ENCODE measurements at places on chromosomes 2 and 18.

DNA sequence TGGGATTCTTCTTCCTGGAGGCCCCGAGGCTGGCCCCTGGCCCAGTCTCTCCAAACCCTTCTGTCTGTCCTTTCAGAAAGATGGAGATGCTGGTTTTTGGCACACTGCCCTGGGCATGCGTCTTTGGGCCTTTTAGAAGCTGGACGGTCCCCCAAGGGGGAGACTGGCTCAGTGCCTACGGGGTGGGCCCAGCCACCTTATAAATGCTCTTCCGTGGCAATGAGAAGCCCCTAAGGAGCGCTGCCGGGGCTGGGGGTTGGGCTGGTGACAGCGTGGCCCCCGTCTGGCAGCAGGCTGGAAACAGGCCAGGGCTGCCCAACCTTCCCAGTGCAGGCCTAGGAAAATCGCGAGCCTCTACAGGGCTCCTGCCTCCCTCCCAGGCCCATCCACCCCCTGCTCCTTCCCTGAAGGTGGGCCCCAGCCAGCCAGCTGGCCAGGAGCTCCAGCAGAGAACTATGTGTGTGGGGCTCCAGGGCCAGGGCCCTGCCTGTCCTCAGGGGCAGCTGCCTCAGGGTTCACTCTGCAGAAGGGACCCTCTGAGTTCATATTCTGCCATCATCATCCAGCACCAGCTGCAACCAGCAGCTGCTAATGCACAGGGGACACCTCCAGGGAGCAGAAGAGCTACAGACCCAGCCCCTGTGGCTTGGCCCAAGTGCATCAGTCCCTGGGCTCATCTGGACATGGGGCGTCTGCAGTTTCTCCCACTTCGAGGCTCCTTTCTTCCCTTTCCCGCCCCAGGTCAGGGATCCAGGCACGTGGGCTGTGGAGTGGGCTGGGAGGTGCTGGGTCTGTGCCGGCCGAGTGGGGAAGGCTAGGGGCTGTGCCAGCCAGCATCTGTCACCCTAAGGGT, 107.6 kb upstream of the OTOS start:
- DNase-seq, result no peak

DNA sequence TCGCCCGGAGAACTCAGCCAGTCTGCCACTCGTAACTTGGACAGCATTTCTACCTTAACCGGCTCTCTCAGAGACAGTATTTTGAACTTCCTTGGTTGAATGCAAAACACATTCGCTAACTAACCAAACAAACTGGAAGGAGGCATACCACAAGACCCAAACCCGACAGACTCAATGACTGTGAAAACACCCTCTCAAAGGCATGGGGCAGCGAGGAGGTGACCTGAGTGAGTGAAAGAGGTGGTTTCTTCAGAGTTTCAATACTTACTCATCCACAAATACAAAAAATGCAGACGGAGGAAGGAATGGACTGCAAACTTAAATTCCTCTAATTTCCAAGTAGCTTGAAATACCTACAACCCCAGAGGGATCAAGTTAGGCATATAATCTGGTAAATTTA, 132.9 kb downstream of the GAREM1 start:
- no peak for DNase-seq

DNA sequence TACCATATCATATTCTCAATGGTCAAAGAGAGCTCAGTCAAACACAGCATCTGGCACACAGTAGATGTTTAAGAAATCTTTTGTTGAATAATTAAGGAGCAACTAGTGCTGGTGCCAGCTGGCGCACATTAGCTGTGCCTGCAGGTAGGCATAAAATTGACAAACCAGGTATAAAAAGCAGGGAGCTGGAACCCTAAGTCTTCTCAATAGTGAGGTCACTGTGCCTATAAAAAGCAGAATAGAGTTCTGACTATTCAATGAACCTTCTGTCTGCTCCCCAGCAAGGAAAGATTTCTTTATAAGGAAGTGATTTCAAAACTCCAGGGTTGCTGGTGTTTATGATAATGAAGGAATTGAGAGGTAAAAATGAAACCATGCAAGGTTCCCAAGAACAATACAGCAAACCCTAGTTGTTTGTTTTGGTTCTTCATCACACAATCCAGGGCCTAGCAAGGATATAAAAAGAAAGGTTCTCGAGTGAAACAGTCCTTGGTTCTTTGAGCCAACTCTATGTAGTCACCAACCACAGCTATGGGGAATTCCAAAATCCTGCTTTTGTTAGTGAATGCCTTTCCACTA, 76.1 kb downstream of the THADA start:
- DNase-seq, result no peak

GRCh38 chr2:27270670-27271069, 4.6 kb upstream of the DNAJC5G start:
- DNase-seq, result no peak

GRCh38 chr2:152506843-152507242, 171.9 kb downstream of the FMNL2 start:
- no peak for DNase-seq

DNA sequence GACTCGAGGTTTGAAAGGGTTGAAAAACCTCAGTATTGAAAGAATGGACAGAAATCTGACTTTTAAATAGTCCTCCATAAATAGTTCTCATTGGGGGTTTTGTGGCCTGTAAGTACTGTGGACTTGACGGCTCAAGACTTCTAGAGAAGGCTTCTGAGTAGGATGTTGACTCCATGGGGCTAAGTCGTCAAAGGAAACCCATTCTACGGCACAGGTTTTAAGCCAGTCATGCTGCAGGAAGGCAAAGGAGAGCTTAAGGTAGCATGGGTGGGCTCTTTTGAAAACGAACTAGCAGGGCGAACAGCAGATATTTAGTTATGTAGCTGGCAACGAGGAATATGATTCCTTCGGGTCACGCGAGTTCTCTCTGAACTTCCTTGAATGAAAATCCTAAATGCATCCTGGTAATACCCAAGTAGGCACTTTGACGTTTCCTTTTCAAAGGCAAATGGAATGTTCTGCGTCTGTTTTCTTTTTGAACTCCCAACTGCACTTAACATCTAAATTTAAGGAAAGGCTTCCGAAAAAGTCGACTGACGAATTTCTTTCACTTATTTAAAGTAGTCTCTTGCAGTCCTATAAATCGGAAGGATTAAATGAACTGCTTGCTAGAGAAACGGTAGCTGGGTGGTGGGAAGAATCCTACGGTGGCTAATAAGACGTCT, 1.1 kb upstream of the NEDD4L start:
- no peak for DNase-seq

DNA sequence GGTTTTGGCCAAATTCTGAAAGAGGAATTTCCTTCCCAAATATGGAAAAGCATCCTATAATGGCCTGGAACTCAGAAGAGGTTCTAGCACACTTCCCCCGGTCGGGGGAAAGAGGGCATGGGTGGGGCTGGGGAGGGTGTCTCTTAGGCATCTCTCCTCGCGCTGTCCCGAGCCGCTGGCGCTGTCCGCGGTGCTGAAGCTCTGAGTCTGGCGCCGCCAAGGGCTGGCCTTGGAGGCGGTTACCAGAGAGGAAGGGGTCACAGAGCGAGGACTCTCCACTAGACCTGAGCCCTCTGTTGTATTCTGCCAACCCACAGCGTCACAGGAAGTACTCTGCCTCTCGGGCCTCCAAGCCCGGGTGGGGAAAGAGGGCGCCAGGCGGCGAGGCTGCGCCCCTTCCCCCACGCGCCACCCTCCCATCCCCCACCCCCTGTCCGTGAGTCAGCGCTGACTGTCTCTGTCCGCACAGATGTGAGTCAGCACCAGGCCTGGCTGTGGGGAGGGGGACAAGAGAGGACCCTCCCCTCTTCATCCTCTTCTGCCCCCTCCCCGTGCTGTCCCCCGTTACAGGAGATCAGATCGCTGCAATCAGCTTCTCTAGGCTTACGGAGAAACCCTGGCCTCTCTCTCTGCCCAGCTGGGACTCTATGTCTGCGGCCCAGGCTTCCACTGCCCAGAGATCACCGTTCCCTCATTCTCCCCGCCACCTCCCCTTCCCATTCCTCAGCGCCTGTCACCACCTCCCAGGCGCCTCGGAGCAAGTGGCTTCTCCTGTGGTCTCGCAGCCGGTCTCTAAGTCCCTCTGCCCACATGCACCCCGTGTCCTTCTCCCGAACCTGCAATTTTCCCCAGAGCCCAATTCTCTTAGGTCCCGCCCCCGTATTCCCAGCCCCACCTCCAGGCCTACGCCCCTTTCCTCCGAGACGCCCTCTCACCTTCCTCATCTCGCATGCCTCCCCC, 779 bp downstream of the PTPRN start:
- DNase-seq, result peak; percentile 18

- DNase-seq, result no peak
Measured at GRCh38 chr2:12240206-12240605, 476.5 kb upstream of the TRIB2 start.

- no peak for DNase-seq
Measured at GRCh38 chr2:6921321-6921922, 4.2 kb downstream of the RNF144A start.

- DNase-seq, result no peak
Measured at GRCh38 chr2:3464401-3465005, 54.8 kb downstream of the ADI1 start.

DNA sequence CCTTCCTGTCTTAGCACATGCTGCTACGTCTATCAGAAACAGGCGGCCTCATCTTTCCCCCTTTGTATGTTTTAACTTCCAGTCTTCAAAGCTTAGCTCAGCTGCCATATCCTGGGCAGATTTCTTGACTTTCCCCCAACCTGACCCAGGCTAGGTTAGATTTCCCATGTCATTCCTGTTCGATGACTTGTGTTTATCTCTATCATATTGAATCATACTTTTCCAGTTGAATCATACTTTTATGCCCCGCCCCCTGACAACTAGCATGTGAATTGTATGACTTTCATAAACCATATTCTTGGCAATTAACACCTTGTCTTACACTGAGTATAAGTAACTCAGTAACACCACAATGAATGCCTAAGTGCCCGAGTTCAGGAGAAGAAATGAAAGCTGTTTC, 128.3 kb downstream of the CYRIA start:
- DNase-seq, result no peak

DNA sequence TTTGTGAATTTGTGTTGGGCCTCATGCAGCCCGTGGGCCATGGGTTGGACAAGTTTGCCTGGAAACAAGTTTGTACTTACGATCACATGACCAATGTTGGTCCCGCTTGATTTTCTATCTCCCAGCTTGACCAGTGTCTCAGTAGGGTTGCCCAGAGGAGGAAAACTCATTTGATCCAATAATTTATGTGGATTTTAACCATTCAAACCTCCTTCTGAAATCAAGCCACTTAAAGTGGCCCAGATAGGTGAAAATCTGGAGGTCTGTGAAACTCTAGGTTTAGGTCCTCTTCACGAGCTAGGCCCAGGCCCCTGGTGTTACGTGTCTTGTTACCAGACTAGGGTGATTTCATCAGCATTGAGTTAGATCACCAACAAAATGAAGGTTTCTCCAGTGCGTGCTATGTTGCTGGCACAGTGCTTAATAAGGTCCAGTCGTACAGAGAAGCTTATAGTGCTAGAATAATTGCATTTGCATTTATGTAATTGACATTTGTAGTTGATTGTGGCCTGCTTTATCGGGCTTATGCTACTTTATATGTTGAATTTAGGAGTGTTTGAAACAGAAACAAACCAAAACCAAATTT, 4.4 kb downstream of the ACTR2 start:
- no peak for DNase-seq

GRCh38 chr2:227420087-227421052, 32.6 kb upstream of the SCYGR1 start:
- no peak for DNase-seq

- no peak for DNase-seq
Measured at GRCh38 chr18:74316257-74317170, 875 bp downstream of the C18orf63 start.
